ENCODE measurements at places on chromosomes 1 and 21.
A peak's percentile ranks its signal among the peaks of the same experiment; 100 is the strongest.

- DNase-seq, result peak; percentile 87
Measured at GRCh38 chr1:183989078-183989577, 48.4 kb downstream of the COLGALT2 start.

DNA sequence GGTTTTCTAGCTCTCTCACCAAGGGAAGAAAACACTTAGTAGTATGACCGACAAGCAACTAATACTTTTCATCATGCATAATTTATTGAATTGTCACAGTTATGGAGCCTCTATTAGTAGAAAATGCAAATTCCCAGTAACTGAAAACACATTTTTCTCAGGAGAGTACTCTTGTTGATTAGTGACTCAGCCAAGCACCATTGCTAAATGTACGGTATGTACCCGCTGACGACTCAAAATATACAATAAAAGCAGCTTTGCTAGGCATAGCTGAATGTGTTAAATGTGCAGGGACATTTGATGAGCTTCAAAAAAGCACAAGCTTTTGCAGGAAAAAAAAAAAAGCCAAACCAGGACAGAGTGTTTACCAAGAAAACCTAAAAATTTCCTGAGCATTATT is 63.9 kb downstream of the WDR64 start:
- DNase-seq, result peak; percentile 70

- no peak for DNase-seq
Measured at GRCh38 chr1:11362547-11363021, 89.6 kb downstream of the UBIAD1 start.

- DNase-seq, result no peak
Measured at GRCh38 chr21:43775190-43775589, 918 bp downstream of the CSTB start.

GRCh38 chr1:173554089-173554488 is 48.8 kb downstream of the SLC9C2 start:
- no peak for DNase-seq

DNA sequence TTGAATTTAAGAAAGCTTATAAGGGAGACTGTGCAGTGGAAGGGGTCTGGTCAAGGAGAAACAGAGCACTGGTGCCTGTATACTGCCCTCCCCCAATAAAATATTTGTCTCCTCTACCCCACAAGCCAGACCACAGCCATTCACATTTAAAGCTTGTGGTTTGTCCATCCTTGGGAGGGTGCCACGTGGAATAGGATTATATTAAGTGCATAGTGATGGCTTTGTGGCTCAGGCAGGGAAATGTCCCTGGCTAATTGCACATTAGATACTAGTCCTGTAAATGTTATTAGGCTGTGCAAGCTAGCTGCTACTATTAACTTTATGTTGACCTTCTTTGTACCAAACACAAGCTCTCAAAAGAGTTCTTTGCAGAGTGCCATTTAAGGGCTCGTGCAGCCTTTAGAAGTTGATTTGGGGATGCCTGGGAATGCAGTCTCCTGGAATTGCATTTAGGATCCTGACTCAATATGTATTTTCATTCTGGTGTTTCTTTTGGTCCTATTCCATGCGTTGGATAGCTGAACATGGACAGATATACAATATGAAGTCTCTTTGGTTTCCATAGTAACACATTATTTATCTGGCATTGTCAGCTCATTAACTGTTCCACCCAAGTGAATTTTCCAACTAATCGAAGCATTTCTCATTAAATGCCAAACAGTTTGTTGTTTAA is 210.6 kb downstream of the ROR1 start:
- peak; percentile 16 for DNase-seq

DNA sequence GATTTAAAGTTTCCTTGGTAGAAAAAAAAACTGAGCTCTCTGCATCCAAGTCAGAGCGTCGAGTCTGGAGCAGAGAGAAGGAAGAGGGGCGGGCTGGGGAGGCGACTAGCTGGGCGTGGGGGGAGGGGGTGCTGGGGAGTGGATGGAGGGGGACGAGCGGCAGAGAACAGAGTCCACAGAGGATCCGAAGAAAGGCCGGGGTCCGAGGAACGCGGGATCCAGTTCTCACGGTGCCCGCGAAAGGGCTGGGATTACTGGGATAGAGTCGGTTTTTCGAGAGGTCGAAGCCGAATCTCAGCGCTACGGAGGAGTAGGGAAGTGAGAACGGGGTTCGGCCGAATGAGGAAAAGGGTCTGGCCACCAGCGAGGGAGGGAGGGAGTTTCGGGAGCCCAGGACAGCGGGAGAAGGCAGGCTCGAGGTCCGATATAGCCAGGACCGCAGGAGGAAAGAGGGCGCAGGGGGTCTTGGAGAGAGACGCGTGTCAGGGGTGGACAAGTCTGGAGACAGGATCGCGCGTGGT is 665 bp downstream of the DAB1 start:
- peak; percentile 4 for DNase-seq

DNA sequence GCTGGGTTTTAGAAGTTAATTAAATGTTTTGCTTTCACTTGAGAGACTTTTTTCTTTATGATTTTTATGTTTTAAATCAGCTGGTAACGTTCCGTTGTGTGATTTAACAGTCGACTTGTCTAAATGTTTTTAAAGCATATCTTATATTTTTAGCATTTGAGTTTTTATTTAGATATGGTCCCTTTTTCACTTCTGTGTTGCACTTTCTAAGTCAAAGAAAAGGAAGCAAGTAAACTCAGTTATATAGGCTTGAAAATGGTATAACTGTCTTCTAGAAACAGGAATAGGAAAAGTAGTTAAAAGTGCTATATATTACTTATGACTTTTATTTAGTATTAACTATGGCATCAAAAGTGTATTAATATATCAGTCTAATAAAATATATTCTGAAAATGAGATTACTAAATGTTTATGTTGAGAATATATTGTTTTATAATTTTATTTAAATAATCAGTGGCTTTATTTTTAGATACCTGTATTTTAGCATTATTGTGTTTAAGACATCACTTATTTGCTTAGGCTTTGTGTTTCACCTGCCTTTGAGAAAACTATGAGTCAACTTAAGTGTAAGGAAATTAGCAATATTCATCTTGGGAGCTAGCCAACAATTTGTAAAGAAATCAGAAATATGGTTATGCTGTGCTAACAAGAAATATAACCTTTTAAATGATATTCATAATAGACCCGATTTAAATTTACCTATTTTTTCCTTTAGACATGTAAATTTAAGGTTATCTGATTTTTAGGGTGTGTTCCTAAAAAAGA is 60.5 kb downstream of the RABGAP1L start:
- DNase-seq, result no peak

DNA sequence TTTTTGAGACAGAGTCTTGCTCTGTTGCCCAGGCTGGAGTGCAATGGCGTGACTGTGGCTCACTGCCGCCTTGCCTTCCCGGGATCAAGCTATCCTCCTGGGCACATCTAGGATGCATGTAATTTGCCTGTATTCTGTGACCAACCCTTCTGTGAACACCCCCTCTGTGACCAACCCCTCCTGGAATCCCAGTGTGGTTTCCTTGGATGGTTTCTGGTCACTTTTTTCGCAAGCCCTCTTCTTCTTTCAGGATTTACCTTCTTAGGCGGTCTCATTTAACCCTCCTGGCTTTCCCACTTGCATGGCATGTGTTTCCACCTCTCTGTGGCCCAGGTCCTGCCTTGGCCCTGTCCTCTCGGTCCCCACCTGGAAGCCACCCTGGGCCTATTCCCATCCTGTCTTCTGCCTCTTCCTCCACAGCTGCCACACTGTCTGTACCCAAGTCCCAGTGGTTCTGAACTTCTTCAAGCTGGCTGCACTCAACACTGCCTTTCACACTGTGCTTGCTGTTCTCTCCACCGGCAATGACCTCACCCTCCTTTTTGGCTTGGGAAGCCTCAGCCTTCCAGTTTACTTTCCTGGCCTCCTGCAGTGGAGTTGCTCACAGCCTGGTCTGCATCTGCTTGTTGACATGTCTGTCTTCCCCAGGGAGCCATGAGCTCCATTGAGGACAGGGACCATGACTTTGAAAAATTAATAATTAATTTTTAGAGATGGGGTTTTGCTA is 57.0 kb downstream of the DISC1 start:
- DNase-seq, result peak; percentile 24

GRCh38 chr1:42175314-42176054 is 10.9 kb upstream of the GUCA2A start:
- no peak for DNase-seq

GRCh38 chr1:24235921-24236788 is 49.1 kb upstream of the IFNLR1 start:
- DNase-seq, result peak; percentile 6

- DNase-seq, result no peak
Measured at GRCh38 chr1:112504001-112504660, 4.6 kb upstream of the WNT2B start.

DNA sequence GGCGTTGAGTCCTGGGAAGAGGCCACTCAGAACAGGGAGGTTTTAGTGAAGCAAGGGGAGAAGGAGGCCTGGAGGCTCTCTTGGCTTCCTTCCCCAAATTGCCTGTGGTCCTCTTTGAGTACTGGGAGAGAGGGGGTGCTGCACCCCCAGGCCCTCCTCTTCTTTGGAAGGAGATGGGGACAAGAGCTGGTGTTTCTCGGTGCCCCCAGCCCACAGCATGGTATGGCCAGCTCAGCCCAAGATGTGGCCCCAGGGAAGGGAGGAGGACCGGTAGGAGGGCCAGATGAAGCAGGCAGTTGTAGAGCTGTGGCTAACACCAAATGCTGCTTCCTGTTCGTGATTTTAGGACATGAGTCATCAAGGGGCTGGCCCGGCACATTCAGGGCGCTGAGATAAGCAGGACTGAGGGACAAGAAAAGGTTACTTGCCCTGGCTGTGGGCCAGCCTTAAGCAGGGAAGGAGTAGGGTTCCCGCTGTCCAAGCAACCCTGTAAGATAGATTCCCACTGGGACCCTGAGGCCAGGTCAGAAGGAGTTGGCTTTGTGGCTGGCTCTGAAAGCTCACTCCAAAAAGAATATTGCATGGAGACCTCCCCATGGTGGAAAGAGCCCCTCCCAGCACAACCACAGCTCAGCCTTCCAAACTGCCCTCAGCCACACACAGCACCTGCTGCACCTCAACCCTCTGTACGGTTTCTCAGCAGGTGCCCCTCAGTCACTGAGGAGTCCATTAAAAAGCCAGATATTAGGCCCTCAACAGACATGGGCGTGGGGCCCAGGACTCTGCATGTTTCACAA is 4.9 kb upstream of the TNFRSF1B start:
- DNase-seq, result peak; percentile 95

DNA sequence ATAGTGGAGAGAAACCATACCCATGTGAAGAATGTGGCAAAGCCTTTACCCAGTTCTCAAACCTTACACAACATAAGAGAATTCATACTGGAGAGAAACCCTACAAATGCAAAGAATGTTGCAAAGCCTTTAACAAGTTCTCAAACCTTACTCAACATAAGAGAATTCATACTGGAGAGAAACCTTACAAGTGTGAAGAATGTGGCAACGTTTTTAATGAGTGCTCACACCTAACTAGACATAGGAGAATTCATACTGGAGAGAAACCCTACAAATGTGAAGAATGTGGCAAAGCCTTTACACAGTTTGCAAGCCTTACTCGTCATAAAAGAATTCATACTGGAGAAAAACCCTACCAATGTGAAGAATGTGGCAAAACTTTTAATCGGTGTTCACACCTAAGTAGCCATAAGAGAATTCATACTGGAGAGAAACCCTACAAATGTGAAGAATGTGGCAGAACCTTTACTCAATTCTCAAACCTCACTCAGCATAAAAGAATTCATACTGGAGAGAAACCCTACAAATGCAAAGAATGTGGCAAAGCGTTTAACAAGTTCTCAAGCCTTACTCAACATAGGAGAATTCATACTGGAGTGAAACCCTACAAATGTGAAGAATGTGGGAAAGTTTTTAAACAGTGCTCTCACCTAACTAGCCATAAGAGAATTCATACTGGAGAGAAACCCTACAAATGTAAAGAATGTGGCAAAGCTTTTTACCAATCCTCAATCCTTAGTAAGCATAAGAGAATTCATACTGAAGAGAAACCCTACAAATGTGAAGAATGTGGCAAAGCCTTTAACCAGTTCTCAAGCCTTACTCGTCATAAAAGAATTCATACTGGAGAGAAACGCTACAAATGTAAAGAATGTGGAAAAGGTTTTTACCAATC is 80.0 kb downstream of the JMJD4 start:
- no peak for DNase-seq

DNA sequence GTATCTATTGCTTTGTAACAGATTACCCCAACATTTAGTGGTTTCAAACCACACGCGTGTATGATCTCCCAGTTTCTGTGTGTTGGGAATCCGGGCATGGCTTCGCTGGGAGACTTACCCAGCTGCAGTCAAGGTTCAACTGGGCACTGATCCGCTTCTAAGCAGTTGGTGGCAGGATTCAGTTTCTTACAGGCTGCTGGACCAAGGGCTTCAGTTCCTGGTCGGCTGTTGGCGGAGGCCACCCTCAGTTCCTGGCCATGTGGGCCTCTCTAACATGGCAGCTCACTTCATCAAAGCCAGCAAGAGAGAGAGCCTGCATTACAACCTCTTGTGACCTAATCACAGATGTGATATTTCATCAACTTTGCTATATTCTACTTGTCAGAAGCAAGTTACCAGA is 53.8 kb upstream of the NEK2 start:
- DNase-seq, result no peak
